Stimulated activated CD4-positive, alpha-beta T cell treated with anti-CD3 and anti-CD28 coated beads, Interleukin-1b, Interleukin-23, amount 100 ng/mL, for 24 hours (primary cell): ENCODE measurements at places on chromosomes 5 and 9.

DNA sequence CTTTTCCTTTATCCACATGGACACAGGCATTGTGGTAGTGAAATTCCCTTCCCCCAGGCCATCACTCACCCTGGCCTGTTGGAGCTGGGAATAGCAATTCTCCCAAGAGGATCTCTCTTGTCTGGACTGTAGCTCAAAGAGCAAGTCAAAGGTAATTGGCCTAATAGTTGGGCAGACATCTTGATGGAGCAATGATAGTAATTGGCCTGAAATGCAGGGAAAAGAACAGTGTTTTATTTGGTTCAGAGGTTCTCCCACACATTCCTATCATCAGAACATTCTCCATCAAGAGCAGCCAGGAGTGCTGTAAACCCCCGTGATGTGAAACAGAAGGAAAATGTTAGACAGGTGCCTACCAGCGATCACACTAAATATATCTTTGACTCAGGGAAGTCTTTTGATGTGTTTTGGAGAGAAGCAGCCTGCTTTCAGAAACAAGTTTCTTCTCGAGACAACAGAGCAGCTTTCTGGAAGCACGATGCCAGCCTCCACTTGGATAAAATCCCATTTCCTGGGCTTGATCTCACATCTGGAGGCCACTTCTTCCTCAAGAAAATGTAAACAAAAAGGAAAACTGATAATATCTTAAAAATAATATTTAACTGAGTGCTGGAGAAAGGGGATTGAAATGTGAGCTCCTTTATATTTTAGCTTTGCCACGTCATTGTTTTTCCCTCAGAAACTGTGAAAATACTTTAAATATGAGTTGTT is 198.1 kb upstream of the WWC1 start:
- no peak for DNase-seq

- no peak for DNase-seq
These were observed 212.9 kb downstream of the MARCHF11 start for GRCh38 chr5:15966651-15967050.

- DNase-seq, result no peak
These were observed 15.9 kb upstream of the TNFAIP8 start for GRCh38 chr5:119339965-119340364.

DNA sequence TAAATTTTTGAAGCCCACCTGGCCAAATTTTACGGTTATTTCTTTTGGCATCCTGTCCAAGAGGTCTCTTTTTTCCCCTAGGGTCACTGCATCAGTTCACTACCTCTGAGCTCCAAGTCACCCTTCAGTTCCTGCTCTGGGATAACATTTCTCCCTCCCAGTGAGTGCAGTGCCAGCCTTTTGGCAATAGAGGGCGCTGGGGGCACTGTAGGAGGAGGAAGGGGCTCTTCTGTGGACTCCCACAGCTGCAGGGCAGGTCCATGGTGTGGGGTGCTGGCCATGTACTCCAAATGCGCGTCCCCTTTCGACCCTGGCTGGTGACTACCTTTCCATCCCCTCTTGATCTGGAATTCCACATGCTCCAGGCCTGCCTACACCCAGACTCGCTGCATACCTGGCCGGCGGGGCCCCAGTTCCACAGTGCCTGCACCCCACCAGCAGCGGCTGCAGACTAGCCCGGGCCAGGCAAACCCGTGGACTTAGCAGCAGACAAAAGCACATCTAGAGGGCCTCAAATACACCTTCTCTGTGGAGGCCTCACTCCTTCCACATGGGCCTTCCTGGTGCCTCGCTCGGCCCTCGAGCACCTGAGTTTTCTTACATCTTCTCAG is 20.3 kb upstream of the NINJ1 start:
- DNase-seq, result no peak

- DNase-seq, result no peak
These were observed 1.4 kb downstream of the DAB2 start for GRCh38 chr5:39423331-39423751.

GRCh38 chr9:106456581-106456980 is 406.4 kb upstream of the ZNF462 start:
- no peak for DNase-seq

GRCh38 chr9:2271426-2271825 is 256.3 kb downstream of the SMARCA2 start:
- no peak for DNase-seq

DNA sequence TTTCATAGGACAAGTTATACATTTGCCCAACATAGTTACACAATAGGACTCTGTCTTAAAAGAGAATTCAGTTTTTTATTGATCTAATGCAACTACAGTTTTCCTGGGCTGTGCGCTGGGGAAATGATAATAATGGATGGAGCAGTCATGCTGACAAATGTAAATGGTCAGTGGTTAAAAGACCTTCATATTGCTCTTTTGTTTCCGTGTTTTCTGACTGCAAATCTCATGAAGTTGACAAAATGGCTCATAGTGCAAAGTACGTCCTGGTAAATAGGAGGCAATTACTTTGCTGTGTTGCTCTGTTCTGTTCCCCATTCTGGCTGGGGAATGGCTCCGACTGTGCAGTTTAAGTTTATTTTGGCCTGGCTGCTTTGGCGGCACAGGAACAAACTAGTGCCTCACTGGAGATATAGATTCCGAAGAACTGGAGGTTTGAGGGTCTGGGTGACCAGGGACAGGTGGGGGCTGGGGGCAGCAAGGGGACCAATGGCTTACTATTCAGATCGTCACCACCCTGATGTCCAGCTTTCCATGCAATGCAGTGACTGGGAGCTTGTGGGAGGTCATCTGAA is 54.3 kb downstream of the PTTG1 start:
- no peak for DNase-seq

DNA sequence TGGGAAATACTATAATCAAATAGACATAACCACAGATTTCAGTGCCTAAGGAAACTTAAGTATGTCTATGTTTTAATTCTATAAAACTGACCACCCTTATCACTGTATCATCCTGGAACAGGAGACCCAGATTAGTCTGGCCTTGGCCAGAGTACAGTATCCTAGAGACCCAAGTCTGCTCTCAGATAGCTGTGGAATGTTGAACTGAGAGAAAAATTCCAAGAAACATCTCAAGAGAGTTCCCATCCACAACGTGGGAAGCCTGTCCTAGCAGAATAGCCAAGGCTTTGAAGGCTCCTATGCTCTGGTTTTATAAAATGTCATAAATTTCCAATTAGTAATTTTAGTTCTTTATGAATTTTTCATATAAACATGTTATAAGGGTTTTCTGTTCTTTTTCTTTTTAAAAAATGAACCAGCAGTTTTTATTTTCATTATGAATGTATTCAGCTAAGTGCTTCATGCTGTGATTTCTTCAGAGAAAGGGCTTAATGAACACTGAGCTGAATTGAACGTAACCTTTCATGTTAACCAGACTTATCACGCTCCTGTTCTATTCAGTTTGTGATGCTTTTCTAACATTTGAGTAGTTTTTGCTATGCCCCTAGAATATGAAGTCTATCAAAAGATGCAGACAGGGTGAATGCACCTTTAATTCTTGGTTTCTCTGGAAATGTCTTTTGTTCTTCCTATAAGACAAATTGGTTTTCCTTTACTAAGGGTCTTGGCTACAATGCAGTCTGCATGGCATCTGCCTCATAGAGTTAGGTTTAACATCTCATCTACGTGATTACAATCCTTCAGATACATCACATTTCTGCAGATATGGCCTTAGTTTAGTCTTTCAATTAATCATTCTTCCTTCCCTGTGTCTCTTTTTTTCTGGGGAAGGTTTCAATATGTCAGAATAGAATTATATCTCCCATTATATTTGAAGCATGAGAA is 230.8 kb downstream of the CYLC2 start:
- no peak for DNase-seq

DNA sequence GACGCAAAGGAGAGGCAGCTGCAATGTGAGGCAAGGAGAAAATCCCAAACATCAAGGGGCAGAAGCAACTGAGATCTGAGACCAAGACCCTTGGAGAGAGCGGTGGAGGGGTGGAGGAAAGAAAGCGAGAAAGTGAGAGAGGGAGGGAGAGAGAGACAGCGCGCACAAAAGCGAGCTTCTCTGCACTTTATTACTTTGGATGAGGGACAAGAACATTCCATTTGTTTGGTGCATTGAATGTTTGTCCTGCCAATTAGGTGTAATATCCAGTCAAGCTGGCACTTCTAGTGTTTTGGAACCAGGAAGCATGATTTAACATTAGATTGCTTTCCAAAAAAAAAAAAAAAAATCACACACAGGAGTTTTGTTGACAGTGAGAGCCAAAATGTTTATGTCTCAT is 1.4 kb downstream of the CAST start:
- DNase-seq, result no peak

- DNase-seq, result no peak
These were observed 33.1 kb downstream of the RASA1 start for GRCh38 chr5:87300744-87301143.

DNA sequence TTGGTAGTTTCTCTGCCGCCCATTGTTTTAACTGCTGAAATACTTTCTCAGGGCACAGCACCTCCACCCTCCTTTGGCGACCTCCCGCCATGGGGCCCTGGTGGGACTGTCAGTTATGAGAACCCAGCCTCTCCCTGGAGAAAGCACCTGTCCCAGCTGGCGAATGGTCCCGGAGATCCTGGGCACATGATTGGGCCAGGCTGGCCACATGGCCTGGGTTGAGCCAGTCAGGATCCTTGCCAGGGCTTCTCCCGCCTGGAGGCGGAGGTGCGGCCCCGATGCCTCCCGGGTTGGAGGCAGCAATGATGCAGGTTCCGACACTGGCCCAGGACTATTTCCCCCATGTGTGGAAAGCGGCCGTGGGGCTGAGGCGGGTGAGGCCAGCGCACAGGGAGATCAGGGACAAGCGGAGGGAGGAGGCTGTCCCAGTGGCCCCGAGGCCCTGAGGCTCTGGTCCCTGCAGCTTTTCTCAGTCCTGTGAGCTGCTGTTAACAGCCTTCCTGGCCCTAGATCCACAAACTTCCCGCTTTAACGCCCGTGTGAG is 13.6 kb downstream of the UNC5A start:
- DNase-seq, result no peak

- DNase-seq, result peak; percentile 33
These were observed 86.9 kb downstream of the CYFIP2 start for GRCh38 chr5:157352756-157353340.

- no peak for DNase-seq
These were observed 97.1 kb upstream of the LRRTM2 start for GRCh38 chr5:138972230-138972629.

GRCh38 chr5:172834415-172835289 is 601 bp downstream of the ERGIC1 start:
- DNase-seq, result no peak

- DNase-seq, result no peak
These were observed 118.3 kb upstream of the MINAR2 start for GRCh38 chr5:129629575-129629974.

GRCh38 chr5:78787783-78788182 is 139.2 kb upstream of the LHFPL2 start:
- DNase-seq, result no peak

DNA sequence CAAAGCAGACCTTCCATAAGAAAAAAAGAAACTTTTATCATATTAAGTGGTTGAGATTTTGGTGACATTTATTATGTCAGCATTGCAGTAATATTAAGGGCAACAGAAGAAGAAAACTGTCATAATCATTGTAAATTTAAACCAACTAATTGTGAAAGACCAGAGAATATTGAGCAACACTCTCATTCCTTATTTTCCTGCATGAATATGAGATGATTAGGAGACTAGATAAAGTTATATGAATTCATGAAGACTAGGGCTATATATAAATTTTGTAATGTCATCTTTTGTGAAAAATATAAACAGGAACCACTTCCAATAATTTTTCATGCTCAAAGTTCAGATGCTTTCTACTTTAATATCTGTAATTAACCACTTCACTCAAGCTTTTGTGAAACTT is 974.5 kb upstream of the CDH10 start:
- DNase-seq, result no peak

- DNase-seq, result no peak
These were observed 68.6 kb downstream of the XRCC4 start for GRCh38 chr5:83145882-83146331.

DNA sequence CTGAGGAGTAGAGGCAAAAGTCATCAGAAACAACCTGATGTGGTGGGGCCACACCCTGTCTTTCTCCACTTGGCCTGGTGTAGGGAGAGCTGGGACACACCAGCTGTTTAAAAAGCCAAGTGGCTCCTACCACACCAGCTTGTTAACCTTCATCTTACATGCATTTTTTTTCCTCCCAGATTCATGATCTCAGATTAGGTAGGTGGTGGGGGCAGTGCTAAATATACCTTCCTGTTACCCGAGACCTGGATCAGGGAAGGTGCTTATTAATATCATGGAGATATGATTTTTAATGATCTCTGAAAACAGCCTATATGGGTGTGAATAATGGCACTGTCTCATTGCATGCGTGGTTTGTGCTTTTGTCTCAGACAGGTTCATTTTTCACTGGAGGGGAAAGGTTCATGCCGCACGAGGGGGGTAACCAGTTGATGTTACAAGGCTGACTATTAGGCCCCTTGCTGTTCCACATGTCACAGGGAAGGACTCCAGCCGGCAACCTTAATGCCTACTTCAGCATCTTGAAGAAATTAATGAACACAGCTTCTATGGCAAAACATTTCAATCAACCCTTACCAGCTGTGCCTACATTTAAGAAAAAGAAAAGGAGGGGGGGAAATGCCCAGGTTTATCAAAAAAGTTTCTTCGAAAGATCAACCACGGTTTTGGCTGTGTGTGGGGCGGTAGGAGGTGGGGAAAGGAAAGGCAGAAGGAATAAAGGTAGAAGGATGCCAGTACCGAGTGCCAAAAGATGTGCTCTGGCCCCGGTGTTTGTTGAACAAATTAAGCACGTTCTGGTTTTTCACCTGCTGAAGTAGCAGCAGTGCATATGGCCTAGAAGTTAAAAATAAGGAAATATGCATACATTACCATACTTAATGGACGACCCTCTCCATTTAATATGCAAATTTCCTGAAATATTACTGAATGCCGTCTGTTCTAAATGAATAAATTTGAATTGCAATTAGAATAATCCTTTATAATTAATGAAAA is 185.4 kb downstream of the EBF1 start:
- DNase-seq, result no peak

GRCh38 chr9:133874060-133874657 is 118.0 kb downstream of the VAV2 start:
- DNase-seq, result no peak

- no peak for DNase-seq
These were observed 25.5 kb downstream of the MTRR start for GRCh38 chr5:7894439-7894838.

GRCh38 chr5:10595672-10596309 is 31.9 kb downstream of the ANKRD33B start:
- DNase-seq, result peak; percentile 40

- no peak for DNase-seq
These were observed 143.7 kb downstream of the CCDC192 start for GRCh38 chr5:127846884-127847283.

DNA sequence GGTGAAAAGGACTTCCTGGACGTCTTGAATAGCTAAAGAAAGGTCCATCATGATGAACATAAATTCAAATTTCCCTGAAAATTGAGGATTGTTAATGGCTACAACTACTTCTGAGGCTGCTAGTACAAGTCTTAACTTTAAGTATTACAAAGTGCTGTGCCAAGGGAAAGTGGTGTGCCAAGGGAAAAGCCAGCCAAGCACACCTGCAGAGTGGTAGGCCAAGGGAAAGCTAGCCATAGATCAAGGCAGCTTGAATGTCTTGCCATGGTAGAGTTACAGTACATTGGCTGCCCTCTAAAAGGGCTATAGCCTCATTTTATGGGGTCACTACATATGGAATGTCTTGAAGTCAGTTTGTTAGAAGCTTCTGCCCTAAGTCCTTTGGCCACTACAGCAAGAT is 64.2 kb downstream of the SPEF2 start:
- no peak for DNase-seq
